ENCODE measurements at places on chromosomes 6 and 20.

GRCh38 chr6:137510923-137511322 is 16.7 kb upstream of the OLIG3 start:
- DNase-seq = no peak

DNA sequence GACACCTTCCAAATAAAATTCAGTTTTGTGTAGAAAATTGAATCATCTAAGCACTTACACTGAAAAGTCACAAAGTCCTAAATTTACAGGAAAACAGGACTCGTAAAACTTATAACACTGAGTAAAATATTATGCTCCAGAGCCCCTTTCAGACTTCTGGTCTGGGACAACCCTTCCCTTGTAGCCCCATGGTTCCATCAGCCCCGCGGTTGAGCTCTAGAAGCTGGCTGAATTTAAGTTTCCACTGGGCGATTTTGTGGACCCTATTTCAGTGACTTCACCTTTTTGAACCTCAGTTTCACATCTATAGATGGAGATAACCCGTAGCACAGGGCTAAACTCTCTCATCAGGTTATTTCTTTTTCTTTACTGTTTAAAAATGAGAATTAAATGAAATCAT is 117.7 kb upstream of the BACH2 start:
- no peak for DNase-seq

- DNase-seq = peak; percentile 45
Measured at GRCh38 chr20:1171461-1172093, 13.2 kb downstream of the TMEM74B start.

GRCh38 chr20:17634661-17635331 is 47.2 kb downstream of the RRBP1 start:
- DNase-seq = no peak

DNA sequence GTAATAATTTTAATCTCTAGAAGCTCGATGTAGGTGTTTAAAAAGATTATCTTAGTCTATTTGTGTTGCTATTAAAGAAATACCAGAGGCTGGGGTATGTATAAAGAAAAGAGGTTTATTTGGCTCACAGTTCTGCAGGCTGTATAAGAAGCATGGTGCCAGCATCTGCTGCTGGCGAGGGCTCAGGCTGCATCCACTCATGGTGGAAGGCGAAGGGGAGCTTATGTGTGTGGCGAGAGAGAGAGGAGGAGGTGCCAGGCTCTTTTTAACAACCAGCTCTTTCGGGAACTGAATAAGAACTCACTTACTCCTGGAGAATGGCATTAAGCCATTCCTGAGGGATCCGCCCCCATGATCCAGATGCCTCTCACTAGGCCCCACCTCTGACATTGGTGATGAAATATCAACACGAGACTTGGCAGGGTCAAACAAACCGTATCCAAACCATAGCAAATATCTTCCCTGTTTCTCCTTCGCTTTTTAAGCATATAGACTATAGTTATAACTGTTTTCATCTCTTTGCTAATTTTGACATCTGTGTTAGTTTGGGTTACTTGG is 24.5 kb downstream of the CHMP4B start:
- no peak for DNase-seq

DNA sequence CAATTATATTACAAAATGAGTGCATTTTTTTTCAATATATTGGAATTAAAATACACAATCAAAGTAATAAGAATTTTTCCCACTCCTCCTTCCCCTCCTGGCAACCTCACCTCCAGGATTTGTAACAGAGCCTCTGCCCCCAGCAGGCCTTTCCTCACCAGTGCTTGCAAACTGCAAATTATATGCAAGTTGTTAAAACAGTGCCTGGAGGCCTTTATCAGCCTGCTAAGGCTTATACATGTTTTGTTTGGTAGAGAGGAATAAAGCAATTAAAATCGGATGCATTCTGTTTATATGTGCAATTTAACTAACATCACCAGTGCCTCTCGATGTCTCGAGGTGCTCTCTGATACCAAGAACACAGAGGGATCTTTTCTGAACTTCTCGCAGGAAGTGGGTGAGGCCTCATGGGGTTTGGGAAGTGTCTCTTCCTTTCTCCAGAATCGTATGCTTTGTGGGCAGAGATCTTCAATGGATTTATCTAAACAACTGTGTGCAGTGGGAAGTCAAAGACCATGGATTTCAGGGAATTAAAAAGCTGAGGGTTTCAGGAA is 186.8 kb downstream of the CDH26 start:
- no peak for DNase-seq
